ENCODE measurements at places on chromosomes 11 and 22.

- no peaks in the 10 kb centered on the region for H3K27me3 ChIP-seq
- no peak overlapping the region for H3K4me3 ChIP-seq
- peaks cover 11% of the 10 kb centered on the region for H3K36me3 ChIP-seq
- DNase-seq = no peak
- H3K4me1 ChIP-seq = peaks cover 24% of the 10 kb centered on the region
Observed at GRCh38 chr11:67609316-67609715, 2.6 kb downstream of the NDUFV1 start.

DNA sequence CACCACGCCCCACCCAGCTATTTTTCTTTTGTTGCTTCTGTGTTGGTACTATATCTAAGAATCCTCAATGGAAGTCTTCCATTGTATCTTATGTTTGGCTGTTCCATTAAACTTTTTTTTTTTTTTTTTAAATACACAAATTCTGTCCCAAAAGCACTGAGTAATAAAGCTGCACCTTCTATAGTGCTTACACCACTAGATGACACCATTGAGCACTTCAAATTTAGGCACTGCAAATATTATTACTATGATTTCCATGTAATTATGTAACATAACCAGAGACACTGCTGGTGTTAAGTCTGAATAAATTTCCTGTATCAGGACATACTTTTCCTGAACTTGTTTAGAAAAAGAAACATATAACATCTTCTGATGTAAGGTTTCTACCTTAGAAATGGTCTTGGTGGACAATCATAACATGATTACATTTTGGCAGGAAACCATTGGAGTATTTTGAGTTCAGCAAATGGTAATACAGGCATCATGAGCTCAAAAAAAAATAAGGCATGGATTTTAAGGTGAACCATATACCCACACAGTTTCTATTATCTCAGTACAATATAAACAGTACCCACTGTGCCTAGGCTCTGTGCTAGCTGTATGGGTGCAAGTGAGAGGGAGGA is 110.5 kb downstream of the ATG16L2 start:
- no peak overlapping the region for H3K4me3 ChIP-seq
- H3K27ac ChIP-seq = no peak overlapping the region
- peaks cover 17% of the 10 kb centered on the region for H3K36me3 ChIP-seq
- peak; percentile 13 for DNase-seq

- DNase-seq = no peak
- no peaks in the 10 kb centered on the region for H3K27me3 ChIP-seq
- peaks cover 18% of the 10 kb centered on the region for H3K4me1 ChIP-seq
Observed at GRCh38 chr11:65128182-65129145, 5.9 kb downstream of the SYVN1 start.

- H3K36me3 ChIP-seq = no peaks in the 10 kb centered on the region
- no peak overlapping the region for H3K27ac ChIP-seq
- H3K4me3 ChIP-seq = no peak overlapping the region
- peaks cover 6% of the 10 kb centered on the region for H3K4me1 ChIP-seq
Observed at GRCh38 chr11:44003736-44004451, 43.9 kb upstream of the ACCSL start.

- peak overlapping the region; percentile 96 for H3K4me3 ChIP-seq
- DNase-seq = no peak
- no peak overlapping the region for H3K27ac ChIP-seq
- no peaks in the 10 kb centered on the region for H3K36me3 ChIP-seq
Observed at GRCh38 chr22:50473855-50474671, 772 bp downstream of the SBF1 start.

DNA sequence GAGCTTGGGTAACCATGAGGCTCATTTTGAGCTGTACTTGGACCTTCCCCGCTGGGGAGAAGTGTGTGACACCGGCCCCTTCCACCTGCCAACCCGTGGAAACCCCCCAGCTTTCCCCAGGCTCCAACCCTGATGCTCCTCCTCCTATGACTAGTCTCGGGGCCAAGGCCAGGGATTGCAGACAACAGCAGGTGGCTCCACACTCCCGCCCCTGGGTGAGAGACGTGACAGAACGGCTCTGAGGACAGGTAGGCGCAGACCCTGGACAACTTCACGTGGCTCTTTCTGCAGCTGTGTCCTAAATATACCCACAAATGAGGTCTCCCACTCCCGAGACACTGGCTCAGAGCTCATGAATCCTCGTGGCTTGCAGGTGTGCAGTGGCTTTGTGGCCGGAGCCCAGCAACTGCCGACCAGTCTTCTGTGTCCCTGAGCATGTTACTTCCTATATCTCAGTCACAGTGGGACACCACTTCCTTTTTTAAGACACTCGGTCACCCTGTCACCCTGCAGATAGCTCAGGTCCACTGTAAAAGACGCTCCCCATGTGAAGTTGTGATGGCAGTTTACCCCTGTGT is 55.2 kb downstream of the NECTIN1 start:
- peak; percentile 88 for DNase-seq
- H3K36me3 ChIP-seq = peaks cover 32% of the 10 kb centered on the region
- H3K4me3 ChIP-seq = no peak overlapping the region
- peaks cover 29% of the 10 kb centered on the region for H3K4me1 ChIP-seq
- H3K27me3 ChIP-seq = no peaks in the 10 kb centered on the region
